Calu3 (cell line): ENCODE measurements at places on chromosomes 5 and 9. TPM values are rescaled to one million over a fixed set of nuclear protein-coding genes. Genes with fewer than 3 reads are reported as not detected.

The IFNB1 gene
- 0.42 and 0.61 TPM in 2 replicates for total RNA-seq

The C6 gene
- total RNA-seq = 0.24 TPM in 1 of 2 replicates, not detected in the other

The FGF18 gene
- total RNA-seq = 0.61 and 0.76 TPM in 2 replicates

The TMEM141 gene
- total RNA-seq = 64.1 and 75.8 TPM in 2 replicates

The DAPK1 gene
- 133 and 166 TPM in 2 replicates for total RNA-seq

The PCDHA4 gene
- 4.8 and 5.8 TPM in 2 replicates for total RNA-seq

The PKD2L2 gene
- not detected in 2 replicates for total RNA-seq

The FAM169A gene
- total RNA-seq = 13.4 and 14.1 TPM in 2 replicates

The EXOC3 gene
- 63.8 and 69.4 TPM in 2 replicates for total RNA-seq

The CENPP gene
- 5.3 and 7.2 TPM in 2 replicates for total RNA-seq

The NUDT2 gene
- 10.1 and 12.2 TPM in 2 replicates for total RNA-seq

The RETREG1 gene
- 12.0 and 15.4 TPM in 2 replicates for total RNA-seq

The NANS gene
- total RNA-seq = 43.0 and 47.5 TPM in 2 replicates

The ABCA1 gene
- 0.76 and 0.78 TPM in 2 replicates for total RNA-seq

The FSTL4 gene
- 0.71 TPM in 1 of 2 replicates, not detected in the other for total RNA-seq

The CYSRT1 gene
- 3.0 and 3.6 TPM in 2 replicates for total RNA-seq

The CARD6 gene
- 5.9 and 8.2 TPM in 2 replicates for total RNA-seq

The TXNDC8 gene
- not detected in 2 replicates for total RNA-seq

The WHRN gene
- 3.6 and 4.9 TPM in 2 replicates for total RNA-seq

The LHX3 gene
- total RNA-seq = not detected in 2 replicates

The PIP5KL1 gene
- total RNA-seq = 0.17 and 1.1 TPM in 2 replicates

The CDKN2B gene
- 30.4 and 35.2 TPM in 2 replicates for total RNA-seq

The ZNF346 gene
- 29.4 and 31.2 TPM in 2 replicates for total RNA-seq

The THBS4 gene
- 0.52 and 1.3 TPM in 2 replicates for total RNA-seq

The FIBCD1 gene
- 1.4 and 1.5 TPM in 2 replicates for total RNA-seq

The ZNF608 gene
- 7.3 and 8.4 TPM in 2 replicates for total RNA-seq

The LCN10 gene
- total RNA-seq = 0.33 and 1.9 TPM in 2 replicates

The POU5F2 gene
- total RNA-seq = 1.4 and 2.0 TPM in 2 replicates

The PCDHGC4 gene
- total RNA-seq = 1.2 and 2.2 TPM in 2 replicates

The ELOVL7 gene
- total RNA-seq = 40.5 and 42.7 TPM in 2 replicates

The LCN9 gene
- not detected in 2 replicates for total RNA-seq

The LECT2 gene
- total RNA-seq = not detected in 2 replicates

The PCDHB2 gene
- 0.24 TPM in 1 of 2 replicates, not detected in the other for total RNA-seq

The HMMR gene
- 52.7 and 54.3 TPM in 2 replicates for total RNA-seq

The DTWD2 gene
- 12.3 and 12.6 TPM in 2 replicates for total RNA-seq

The IFNA21 gene
- not detected in 2 replicates for total RNA-seq

The SGCD gene
- not detected in 2 replicates for total RNA-seq

The FOXD4 gene
- total RNA-seq = 1.7 and 2.4 TPM in 2 replicates

The GABRA6 gene
- not detected in 2 replicates for total RNA-seq

The TEX48 gene
- not detected in 2 replicates for total RNA-seq
